ENCODE measurements at places on chromosomes 12 and 14. TPM values are rescaled to one million over a fixed set of nuclear protein-coding genes. Genes with fewer than 3 reads are reported as not detected.

Gene TAS2R50
- not detected for polyA plus RNA-seq

Gene SLC25A47
- polyA plus RNA-seq = not detected

Gene DPPA3
- not detected for polyA plus RNA-seq

Gene RASAL1
- 0.45 TPM for polyA plus RNA-seq

Gene OLR1
- polyA plus RNA-seq = not detected

Gene NID2
- 0.30 TPM for polyA plus RNA-seq

Gene HOXC10
- not detected for polyA plus RNA-seq

Gene GAS2L3
- polyA plus RNA-seq = not detected

Gene BMAL2
- polyA plus RNA-seq = 0.10 TPM

Gene CLMN
- polyA plus RNA-seq = 0.15 TPM

Gene FIGNL2
- 0.12 TPM for polyA plus RNA-seq

Gene CMTM5
- not detected for polyA plus RNA-seq

DNA sequence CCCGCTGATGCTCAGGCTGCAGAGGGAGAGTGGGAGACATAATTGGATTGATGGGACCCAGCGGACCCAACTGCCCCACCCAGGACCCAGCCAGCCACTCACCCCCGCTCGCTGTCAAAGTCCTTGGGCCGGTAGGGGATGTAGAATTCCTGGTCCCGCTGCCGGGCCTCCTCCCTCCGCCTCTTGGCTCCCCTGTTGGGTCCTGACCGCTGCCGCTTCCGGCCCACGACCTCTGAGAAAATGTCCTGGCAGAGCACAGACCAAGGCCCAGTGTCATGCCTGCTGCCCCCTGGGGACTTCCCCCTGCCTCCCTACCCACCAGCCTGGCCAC, 13.5 kb downstream of the CFAP73 start:
- H3K4me1 ChIP-seq = no peaks in the 10 kb centered on the region
- H3K27me3 ChIP-seq = no peaks in the 10 kb centered on the region
- H3K4me3 ChIP-seq = no peak overlapping the region
- DNase-seq = no peak
- H3K36me3 ChIP-seq = peaks cover 56% of the 10 kb centered on the region
- no peak overlapping the region for H3K27ac ChIP-seq

GRCh38 chr14:74240794-74241651, 1.8 kb downstream of the VSX2 start:
- H3K4me1 ChIP-seq = peaks cover 6% of the 10 kb centered on the region
- peaks cover 51% of the 10 kb centered on the region for H3K27me3 ChIP-seq

DNA sequence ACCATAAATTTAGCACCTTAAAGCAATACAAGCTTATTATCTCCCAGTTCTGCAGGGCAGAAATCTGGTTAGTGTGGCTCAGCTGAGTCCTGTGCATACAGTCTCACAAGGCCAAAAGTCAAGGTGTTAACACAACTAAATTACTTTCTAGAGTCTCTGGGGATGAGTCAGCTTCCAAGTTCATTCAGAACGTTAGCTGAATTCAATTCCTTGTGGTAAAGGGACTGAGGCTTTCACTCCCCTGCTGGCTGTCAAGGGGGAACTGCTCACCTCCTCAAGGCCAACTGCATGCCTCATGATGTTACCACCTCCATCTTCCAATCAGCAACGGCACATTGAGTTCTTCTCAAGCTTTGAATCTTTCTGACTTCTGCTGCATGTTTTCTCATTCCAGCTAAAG, 27.6 kb downstream of the EML5 start:
- H3K4me1 ChIP-seq = no peaks in the 10 kb centered on the region
- no peaks in the 10 kb centered on the region for H3K27me3 ChIP-seq
- H3K4me3 ChIP-seq = no peak overlapping the region
- H3K27ac ChIP-seq = no peak overlapping the region

DNA sequence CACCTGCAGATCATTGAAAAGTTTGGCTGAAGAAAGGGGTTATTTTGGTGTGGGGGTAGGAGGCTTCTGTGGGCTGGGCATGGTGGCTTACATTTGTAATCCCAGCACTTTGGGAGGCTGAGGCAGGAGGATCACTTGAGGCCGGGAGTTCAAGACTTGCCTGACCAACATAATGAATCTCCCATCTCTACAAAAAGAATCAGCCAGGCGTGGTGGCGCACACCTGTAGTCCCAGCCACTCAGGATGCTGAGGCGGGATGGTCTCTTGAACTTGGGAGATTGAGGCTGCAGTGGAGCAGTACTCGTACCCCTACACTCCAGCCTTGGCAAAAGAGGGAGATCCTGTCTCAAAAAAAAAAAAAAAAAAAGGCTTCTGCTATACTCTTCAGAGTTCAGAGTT, 7.0 kb downstream of the DDIT3 start:
- no peak for DNase-seq
- H3K36me3 ChIP-seq = peaks cover 54% of the 10 kb centered on the region
- no peak overlapping the region for H3K27ac ChIP-seq
- no peak overlapping the region for H3K4me3 ChIP-seq

DNA sequence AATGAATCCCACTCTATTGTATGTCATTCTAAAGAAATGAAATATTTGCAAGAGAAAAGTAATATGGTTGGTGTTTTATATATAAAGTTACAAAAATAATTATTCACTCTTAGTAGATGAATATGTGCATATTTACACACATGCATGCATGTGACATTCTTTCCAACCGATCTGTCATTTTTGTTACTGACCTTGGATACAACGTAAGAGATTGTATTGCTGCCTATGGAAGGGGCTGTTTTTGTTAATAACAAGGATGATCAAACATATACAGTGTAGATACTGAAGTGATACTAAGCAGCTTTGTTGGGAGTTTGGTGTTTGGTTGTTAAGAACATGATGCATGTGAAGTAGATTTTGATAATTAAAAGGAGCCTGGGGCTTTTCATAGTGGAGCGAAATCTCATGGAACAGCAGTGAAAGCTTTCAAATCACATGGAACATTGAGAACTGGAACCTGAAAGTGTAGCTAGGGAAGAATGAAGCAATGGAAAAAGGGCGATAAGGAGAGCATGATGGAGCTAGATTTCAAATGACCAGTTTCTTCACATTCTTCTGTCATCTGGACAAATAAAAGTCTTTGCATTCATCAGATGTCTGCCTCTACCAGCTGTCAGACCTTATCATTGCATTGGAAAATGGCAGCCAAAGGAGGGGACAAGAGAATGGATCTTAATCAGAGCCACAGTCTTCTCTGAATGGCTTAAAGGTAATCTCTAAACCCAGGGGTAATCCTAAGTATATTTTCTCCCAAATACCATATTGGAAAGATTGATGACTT, 10.0 kb downstream of the BORCS5 start:
- no peak overlapping the region for H3K27ac ChIP-seq
- H3K4me3 ChIP-seq = no peak overlapping the region
- DNase-seq = no peak
- peaks cover 19% of the 10 kb centered on the region for H3K4me1 ChIP-seq
- peaks cover 13% of the 10 kb centered on the region for H3K36me3 ChIP-seq

- no peak overlapping the region for H3K27ac ChIP-seq
- no peak overlapping the region for H3K4me3 ChIP-seq
- no peaks in the 10 kb centered on the region for H3K27me3 ChIP-seq
- no peak for DNase-seq
- H3K4me1 ChIP-seq = no peaks in the 10 kb centered on the region
Observed at GRCh38 chr12:79127271-79127751, 262.7 kb downstream of the SYT1 start.

- no peak overlapping the region for H3K27ac ChIP-seq
- H3K4me1 ChIP-seq = peaks cover 21% of the 10 kb centered on the region
- no peaks in the 10 kb centered on the region for H3K36me3 ChIP-seq
- DNase-seq = no peak
- H3K4me3 ChIP-seq = no peak overlapping the region
Observed at GRCh38 chr12:89756194-89756584, 47.6 kb upstream of the ATP2B1 start.

DNA sequence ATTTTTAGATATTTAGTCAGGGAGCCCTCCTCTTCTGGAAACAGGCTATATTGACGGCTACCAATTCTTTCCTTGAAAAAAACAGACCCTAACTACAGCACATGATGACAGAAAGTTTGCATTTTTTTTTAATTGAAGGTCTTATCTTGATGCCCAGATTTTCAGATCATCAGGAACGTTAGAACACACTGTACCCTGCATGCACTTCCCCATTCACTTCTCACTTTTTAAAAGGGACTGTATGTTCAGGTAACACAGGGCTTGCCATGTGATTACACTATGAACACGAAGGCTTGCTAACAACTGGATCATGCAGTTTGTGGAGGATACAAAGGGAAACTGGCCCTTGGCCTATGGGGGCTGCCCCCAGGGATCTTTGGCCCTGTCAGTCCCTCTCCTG, 92.6 kb downstream of the RPS29 start:
- peaks cover 4% of the 10 kb centered on the region for H3K27me3 ChIP-seq
- no peak overlapping the region for H3K27ac ChIP-seq
- H3K36me3 ChIP-seq = no peaks in the 10 kb centered on the region
- no peak overlapping the region for H3K4me3 ChIP-seq

GRCh38 chr12:27096420-27096819, 14.0 kb upstream of the C12orf71 start:
- no peak overlapping the region for H3K27ac ChIP-seq
- no peaks in the 10 kb centered on the region for H3K4me1 ChIP-seq
- H3K4me3 ChIP-seq = no peak overlapping the region
- no peaks in the 10 kb centered on the region for H3K36me3 ChIP-seq
- DNase-seq = no peak
- H3K27me3 ChIP-seq = no peaks in the 10 kb centered on the region

DNA sequence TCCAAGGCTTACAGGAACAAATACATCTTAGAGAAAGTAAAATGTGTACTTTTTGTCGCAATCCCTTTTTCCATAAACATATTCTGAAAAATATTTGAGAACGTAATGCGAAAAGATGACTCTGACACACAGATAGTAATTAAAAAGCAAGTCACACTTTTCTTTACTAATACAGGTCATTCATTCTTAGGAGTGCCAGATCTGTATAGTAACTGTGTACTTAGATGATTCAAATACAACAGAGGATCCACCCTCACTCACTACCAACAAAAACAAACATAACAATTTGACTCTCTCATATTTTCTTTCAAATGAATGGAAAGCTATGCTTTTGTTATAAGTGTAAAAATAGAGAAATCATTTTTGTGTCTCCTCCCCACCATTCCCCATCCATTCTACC, 795.4 kb downstream of the SLC6A15 start:
- no peak overlapping the region for H3K27ac ChIP-seq
- H3K4me1 ChIP-seq = no peaks in the 10 kb centered on the region
- DNase-seq = no peak
- no peaks in the 10 kb centered on the region for H3K36me3 ChIP-seq

GRCh38 chr14:78848234-78848820, 678.2 kb downstream of the NRXN3 start:
- H3K36me3 ChIP-seq = no peaks in the 10 kb centered on the region
- no peak overlapping the region for H3K27ac ChIP-seq
- no peak for DNase-seq
- no peaks in the 10 kb centered on the region for H3K4me1 ChIP-seq
- H3K4me3 ChIP-seq = no peak overlapping the region
- H3K27me3 ChIP-seq = no peaks in the 10 kb centered on the region

- DNase-seq = peak; percentile 15
- H3K4me1 ChIP-seq = peaks cover 16% of the 10 kb centered on the region
- H3K27ac ChIP-seq = no peak overlapping the region
- H3K27me3 ChIP-seq = no peaks in the 10 kb centered on the region
- H3K36me3 ChIP-seq = no peaks in the 10 kb centered on the region
- peak overlapping the region; percentile 55 for H3K4me3 ChIP-seq
Observed at GRCh38 chr14:100305324-100306100, 732 bp downstream of the SLC25A29 start.

- no peaks in the 10 kb centered on the region for H3K27me3 ChIP-seq
- DNase-seq = no peak
- H3K27ac ChIP-seq = no peak overlapping the region
- H3K4me1 ChIP-seq = peaks cover 40% of the 10 kb centered on the region
Observed at GRCh38 chr12:89674326-89674942, 34.2 kb downstream of the ATP2B1 start.

- no peak overlapping the region for H3K27ac ChIP-seq
- peaks cover 46% of the 10 kb centered on the region for H3K4me1 ChIP-seq
- no peak for DNase-seq
Observed at GRCh38 chr14:64935508-64935907, 7.0 kb downstream of the GPX2 start.

GRCh38 chr12:52268212-52268611, 6.2 kb upstream of the KRT86 start:
- no peak overlapping the region for H3K4me3 ChIP-seq
- no peaks in the 10 kb centered on the region for H3K4me1 ChIP-seq
- no peaks in the 10 kb centered on the region for H3K36me3 ChIP-seq
- DNase-seq = no peak

DNA sequence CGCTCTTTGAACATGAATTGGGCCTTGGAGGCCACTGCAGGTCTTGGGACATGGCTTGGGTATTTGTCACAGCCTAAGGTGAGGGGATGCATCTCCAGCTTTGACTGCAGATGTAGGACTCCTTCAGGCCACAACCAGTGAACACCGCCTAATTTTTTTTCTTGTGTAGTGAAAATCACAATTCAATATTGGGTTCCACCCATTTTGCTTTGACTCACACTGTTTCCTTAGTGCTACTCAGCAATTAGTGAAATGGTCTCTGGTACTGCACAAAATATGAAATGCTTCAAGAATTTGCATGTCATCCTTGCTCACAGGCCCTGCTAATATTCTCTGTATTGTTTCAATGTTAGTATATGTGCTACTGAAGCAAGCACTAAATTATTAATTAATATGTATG, 12.5 kb downstream of the TMEM253 start:
- no peaks in the 10 kb centered on the region for H3K36me3 ChIP-seq
- no peak for DNase-seq
- H3K4me1 ChIP-seq = no peaks in the 10 kb centered on the region

GRCh38 chr14:31408421-31408820, 11.9 kb downstream of the HEATR5A start:
- H3K4me3 ChIP-seq = no peak overlapping the region
- H3K27ac ChIP-seq = no peak overlapping the region
- no peaks in the 10 kb centered on the region for H3K4me1 ChIP-seq

DNA sequence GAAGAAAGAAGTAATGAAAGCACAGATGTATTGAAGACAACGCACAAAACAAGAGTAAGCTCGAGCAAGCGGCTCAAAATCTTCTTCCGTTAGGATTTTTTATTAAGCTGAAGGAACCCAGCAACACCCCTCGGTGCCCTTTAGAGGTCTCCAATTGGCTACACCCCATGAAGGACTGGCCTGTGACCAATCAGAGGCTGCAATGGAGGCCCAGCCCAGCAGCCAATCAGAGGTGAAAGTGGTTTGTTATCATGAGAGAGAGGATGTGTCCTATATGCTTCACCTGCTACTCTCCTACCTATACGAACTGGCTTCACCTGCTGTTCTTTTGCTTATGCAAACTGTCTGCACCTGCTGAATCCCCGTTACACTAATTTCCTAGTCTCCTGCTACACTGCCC, 358.8 kb downstream of the C12orf50 start:
- H3K4me1 ChIP-seq = no peaks in the 10 kb centered on the region
- DNase-seq = no peak
- H3K36me3 ChIP-seq = no peaks in the 10 kb centered on the region
- H3K4me3 ChIP-seq = no peak overlapping the region
- H3K27ac ChIP-seq = no peak overlapping the region

DNA sequence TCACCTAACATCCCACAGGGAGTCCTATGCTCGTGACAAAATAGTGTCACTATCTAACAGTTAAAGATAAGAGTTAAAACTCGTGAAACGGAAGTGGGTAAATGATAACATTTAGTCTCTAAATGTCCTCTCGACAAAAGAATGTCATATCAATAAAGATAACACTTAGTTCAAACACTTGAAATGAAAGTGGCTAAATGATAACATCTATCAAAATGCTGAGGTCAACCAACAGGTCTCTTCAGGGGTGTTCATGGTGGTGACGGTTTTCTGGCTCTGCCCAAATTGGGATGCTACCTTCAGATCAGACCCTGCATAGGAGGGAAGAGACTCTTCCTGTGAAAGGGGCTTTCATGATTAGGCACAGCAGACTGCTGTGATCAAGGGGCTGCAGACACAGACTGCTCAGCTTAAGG, 22.1 kb downstream of the IL26 start:
- H3K27ac ChIP-seq = no peak overlapping the region
- H3K27me3 ChIP-seq = no peaks in the 10 kb centered on the region
- DNase-seq = no peak
- no peak overlapping the region for H3K4me3 ChIP-seq
- H3K4me1 ChIP-seq = peaks cover 22% of the 10 kb centered on the region
